ENCODE measurements at places on chromosomes 2 and 18.
A peak's percentile ranks its signal among the peaks of the same experiment; 100 is the strongest.

GRCh38 chr18:56709463-56709862, 58.3 kb downstream of the WDR7 start:
- peak; percentile 23 for DNase-seq

- no peak for DNase-seq
These were observed 776.2 kb downstream of the RNF144A start for GRCh38 chr2:7693246-7694075.

DNA sequence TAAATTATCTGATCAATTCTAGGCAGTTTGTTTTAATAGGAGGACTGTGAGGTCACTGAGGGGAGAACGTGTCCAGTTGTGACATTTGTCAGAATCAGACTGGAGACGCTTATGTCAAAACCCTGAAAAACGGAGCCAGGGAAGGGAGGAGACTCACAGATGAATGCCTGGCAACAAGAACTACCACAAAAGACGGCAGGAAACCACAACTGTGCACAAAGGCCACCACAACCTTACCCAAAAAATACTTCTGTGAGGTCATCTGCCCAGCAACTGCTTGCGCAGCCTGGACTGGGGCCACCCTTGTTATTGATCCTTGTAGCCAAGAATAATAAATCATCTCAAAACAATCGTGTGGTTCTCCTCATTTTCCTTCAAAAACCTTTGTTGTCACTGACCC, 173.0 kb upstream of the ALKAL2 start:
- DNase-seq = no peak

GRCh38 chr2:152587187-152587947, 129.9 kb downstream of the PRPF40A start:
- no peak for DNase-seq

DNA sequence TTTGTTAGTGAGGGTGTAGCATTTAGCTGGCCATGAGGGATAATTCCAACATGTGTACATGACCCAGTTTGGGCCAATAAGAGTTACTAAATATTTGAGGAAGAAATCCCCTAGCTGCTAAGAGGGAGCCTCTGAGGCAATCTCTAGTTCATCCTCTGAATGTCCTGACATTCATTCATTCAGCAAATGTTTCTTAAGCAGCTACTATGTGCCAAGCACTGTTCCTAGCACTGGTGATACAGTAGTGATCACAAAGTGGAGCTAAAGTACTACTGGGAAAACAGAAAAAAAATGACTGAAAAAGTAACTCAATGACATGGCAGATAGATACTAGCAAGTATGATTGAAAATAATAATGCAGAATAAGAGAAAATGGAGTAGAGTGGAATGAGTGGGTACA, 79.8 kb upstream of the PID1 start:
- no peak for DNase-seq

GRCh38 chr2:38911191-38911590, 21.5 kb downstream of the ARHGEF33 start:
- DNase-seq = no peak

DNA sequence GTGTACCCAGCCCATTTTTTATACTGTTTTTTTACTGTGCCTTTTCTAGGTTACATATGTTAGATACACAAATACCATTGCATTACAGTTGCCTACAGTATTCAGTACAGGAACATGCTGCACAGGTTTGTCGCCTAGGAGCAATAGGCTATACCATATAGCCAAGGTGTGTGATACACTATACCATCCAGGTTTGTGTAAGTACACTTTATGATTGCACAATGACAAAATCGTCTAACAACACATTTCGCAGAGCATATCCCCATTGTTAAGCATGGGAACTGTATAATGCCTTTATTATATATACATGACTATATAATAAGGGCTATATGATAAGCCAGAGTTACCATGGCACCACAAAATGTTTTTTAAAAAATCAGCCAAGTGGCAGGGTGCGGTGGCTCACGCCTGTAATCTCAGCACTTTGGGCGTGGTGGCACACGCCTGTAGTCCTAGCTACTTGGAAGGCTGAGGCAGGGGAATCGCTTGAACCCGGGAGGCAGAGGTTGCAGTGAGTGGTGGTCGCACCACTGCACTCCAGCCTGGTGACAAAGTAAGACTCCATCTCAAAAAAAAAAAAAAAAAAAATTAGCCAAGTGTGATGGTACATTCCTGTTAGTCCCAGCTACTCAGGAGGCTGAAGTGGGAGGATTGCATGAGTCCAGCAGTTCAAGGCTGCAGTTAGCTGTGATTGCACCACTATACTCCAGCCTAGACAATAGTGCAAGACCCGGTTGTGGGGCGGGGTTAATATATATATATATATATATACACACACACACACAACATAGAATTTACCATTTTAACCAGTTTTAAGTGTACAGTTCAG, 2.8 kb upstream of the CENPA start:
- DNase-seq = no peak

DNA sequence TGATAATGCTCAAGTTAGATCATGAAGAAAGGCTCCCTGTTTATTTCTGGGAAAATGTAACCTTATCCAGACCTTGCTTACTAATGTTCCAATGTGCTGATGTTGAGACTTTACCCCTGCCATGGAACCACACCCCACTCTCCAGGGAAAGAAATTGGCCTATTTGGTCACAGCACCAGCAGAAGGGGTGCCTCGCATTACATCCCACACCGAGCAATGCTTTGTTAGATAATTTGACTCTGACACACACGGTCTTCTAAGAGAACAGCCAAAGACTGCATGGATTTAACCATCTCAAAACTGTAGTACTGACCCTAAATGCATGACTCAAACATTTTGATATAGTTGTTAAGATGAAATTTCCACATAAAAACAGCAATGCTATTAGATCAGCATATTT, 152.1 kb upstream of the CCDC150 start:
- DNase-seq = no peak

GRCh38 chr2:120394764-120395163, 48.8 kb downstream of the INHBB start:
- no peak for DNase-seq

DNA sequence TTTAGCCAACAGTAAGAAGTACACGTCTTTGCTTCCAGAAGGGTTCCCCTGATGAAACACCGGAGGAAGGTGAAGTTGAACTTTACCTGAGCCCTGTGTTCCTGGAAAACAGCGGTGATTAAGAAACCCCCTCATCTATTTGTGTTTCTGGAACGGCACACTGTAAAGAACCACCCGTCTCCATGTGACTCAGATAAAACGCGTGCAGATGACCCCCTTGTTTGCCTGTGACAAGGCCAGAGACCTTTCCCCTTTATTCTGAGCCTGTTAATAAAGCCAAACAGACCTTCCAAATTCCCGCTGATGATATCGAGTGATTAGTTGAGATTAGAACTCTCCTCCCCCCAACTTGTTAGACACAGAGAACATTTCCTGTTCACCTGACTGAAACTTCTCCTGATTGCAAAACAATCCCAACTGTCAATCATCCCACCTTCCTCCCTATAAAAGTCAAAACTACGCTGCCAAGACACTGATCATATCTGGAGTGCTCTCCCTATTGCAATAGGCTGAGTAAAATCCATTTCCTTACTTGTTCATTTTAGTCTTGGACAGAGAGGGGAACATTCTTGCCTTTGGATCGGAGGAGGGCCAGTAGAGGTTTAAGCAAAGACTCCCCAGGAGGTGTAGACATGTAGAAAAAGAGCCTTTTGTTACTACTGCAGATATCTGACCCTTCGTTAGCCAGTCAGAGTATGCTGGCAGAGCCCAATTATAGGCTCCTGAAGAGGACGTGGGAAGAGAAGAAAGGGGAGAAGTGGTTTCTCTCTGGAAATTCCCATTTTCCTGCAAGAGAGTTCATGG, 914 bp upstream of the IWS1 start:
- DNase-seq = no peak

DNA sequence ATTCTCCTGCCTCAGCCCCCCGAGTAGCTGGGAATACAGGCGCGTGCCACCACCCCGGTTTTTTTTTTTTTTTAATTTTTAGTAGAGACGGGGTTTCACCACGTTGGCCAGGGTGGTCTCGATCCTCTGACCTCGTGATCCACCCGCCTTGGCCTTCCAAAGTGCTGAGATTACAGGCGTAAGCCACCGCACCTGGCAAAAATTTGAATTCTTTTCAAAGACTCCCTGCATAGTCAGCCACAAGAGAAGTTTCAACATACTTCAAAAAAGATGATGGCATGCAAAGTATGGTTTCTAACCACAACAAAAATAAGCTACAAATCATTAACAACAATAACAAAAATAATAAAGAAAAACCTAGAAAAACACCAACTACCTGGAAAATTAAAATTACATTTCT, 22.0 kb downstream of the HYCC2 start:
- DNase-seq = no peak

GRCh38 chr2:120445449-120446143, 99.7 kb downstream of the INHBB start:
- DNase-seq = no peak

DNA sequence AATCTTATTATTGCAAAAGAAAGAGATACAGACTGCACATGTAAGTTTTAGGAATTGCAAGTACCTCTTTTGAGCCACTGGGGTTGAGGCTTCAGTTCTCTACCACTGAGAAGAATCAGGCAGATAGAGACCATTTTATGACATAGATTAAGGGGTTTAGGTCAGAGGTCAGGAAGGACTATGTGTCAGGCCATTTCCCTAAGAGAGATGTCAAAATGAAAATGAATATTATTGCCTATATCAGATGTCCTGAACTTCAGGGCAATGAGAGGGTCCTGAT, 113.7 kb downstream of the GATA6 start:
- DNase-seq = no peak

GRCh38 chr2:122277956-122278355, 522.5 kb downstream of the TSN start:
- DNase-seq = no peak

- DNase-seq = no peak
These were observed 206.5 kb downstream of the SOX11 start for GRCh38 chr2:5898667-5899066.

DNA sequence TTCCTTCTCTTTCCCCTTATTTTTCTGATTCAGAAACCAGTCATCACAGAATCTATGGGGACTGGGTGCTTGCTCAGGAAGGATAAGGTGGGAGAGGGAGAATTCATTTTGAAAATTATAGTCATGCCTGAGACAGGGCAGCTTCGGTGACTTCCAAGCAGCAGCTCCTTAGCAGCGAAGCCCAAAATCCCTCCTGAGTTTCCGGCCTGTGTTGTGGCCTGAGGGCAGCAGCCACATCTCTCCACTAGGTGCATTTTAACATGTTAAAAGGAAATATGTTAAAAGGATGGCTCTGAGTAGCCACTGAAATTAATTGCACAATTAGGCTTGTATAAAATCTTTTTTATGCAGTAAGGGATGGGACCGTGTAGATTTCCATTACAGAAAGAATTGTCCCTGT, 207.0 kb upstream of the RAB12 start:
- DNase-seq = no peak

- no peak for DNase-seq
These were observed 33.9 kb upstream of the COBLL1 start for GRCh38 chr2:164875334-164876205.

DNA sequence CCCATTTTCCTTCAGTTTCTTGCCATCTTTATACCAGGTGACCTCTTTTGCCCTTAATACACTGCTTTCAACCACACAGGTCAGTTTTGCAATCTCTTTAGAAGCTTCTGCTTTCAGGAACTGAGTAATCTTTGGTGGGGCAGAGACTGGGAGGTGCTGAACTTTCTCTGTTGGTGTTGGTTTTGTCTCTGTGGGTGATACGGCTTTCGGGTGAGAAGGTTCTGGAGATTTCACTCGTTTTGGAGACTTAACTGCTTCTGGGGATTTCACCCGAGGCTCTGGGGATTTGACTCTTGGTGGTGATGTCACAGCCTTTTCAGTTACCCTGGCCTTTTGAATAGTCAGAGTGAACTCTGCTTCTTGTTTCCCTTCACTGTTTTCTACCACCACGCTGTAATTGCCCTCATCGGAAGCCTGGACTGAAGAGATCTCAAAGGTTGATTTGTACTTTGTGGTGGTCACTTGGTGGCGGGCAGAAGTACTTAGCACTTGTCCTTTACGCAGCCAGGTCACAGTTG, 50.4 kb downstream of the PLEKHA3 start:
- no peak for DNase-seq

DNA sequence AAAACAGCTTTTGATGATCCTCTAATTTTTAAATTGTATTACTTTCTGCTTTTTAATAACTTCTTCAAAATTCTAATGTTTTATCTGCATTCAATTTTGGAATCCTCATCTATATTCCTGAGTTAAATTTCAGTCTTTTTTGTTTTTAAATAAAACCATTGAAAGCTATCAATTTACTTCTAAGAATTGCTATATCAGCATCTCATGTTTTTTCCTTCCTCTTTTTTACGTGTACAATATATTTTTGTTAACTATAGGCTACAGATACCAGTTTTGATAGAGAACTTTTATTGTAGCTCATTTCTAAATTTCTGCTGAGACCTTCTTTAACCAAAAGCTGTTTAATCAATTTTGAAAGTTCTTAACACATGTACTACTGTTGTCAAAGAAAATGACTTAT, 84.5 kb downstream of the SS18 start:
- no peak for DNase-seq

- DNase-seq = no peak
These were observed 39.3 kb downstream of the ADAM23 start for GRCh38 chr2:206482633-206483032.

GRCh38 chr18:58668897-58669296, 2.4 kb upstream of the MALT1 start:
- no peak for DNase-seq
